Left renal cortex interstitium (tissue), 4 donors: ENCODE measurements at places on chromosomes 11 and 22. TPM values are rescaled to one million over a fixed set of nuclear protein-coding genes. Genes with fewer than 3 reads are reported as not detected.

OR56A1 gene
- not detected for polyA plus RNA-seq

BTG4 gene
- polyA plus RNA-seq, result not detected

- DNase-seq, result no peak
These were observed 1.8 kb upstream of the MS4A15 start for GRCh38 chr11:60754887-60755286.

GRCh38 chr11:60563553-60564235 is 48.5 kb downstream of the MS4A13 start:
- DNase-seq, result no peak

DNA sequence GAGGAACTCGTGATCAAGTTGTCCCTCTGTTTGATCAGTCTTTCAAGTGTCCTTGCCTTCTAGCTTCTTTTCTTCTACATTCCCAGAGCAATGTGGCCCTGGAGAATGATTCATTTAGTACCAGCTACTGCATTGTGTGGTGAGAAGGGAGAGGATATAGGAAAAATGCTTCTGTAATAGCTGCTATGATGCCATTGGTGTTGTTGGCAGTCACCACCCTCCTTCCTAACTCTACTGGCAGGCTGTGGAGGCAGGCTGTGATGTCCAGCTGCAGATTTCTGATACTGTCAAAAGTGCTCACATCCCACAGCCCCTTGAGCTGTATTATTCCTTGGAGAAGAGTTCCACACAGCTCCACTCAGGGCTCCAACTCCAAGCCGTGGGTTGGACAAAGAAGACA is 52.8 kb downstream of the ENDOD1 start:
- no peak for DNase-seq

DNA sequence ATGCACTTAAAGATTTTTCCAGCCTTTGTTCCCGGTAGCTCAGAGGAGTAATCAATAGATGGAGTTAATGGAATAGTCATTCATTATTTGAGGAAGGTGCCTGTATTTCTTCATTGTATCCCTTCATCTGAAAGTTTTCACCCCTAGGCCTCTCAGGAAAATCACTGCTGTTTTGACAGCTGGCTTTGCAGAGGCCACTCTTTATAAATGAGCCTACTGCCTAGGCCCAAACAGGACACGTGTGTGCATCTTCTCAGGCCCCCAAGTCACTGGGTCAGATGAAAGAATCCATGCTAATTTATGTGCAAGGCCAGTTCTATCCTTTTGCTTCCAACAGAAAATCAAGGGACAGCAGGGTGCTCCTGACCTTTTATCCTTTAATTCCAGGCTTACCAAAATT is 76.8 kb downstream of the MPPED2 start:
- DNase-seq, result no peak

- DNase-seq, result no peak
These were observed 9.4 kb upstream of the TRIM29 start for GRCh38 chr11:120147094-120147949.

DNA sequence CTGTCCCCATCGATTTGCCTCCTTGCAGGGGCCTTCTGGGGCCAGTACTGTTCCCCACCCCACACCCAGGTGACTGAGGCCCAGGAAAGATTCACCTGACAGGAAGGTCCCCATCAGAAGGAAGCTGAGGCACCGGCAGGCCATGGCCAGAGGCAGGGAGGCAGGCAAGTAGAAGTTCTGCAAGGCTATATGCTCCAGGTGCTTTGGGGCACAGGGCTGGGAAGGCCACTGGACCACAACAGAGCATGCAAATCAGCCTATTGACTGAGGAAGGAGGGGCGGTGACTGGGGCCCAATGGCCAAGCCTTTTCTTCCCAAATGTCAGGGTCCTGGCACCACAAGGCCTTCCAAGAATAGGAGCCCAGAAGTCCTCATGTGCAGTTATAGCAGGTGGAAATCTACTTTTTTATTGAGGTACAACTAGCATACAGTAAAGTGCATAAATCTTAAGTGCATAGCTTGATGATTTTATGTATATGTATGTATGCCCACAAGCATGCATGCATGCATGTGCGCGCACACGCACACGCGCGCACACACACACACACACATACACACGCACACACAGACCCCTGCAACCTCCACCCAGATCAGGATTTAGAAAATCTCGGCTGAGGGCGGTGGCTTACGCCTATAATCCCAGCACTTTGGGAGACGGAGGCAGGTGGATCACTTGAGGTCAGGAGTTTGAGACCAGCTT is at the start of gene VPREB3:
VPREB3 (minus strand) TSS at position 206 of the 700 bp plus-strand sequence; CDS start at position 144, 62 bp downstream.
- DNase-seq, result no peak

FOLR1 gene
- 52.6 TPM for polyA plus RNA-seq

GRCh38 chr11:45960387-45961095 is 38.1 kb downstream of the LARGE2 start:
- DNase-seq, result no peak

CATSPER1 gene
- polyA plus RNA-seq, result not detected

DNA sequence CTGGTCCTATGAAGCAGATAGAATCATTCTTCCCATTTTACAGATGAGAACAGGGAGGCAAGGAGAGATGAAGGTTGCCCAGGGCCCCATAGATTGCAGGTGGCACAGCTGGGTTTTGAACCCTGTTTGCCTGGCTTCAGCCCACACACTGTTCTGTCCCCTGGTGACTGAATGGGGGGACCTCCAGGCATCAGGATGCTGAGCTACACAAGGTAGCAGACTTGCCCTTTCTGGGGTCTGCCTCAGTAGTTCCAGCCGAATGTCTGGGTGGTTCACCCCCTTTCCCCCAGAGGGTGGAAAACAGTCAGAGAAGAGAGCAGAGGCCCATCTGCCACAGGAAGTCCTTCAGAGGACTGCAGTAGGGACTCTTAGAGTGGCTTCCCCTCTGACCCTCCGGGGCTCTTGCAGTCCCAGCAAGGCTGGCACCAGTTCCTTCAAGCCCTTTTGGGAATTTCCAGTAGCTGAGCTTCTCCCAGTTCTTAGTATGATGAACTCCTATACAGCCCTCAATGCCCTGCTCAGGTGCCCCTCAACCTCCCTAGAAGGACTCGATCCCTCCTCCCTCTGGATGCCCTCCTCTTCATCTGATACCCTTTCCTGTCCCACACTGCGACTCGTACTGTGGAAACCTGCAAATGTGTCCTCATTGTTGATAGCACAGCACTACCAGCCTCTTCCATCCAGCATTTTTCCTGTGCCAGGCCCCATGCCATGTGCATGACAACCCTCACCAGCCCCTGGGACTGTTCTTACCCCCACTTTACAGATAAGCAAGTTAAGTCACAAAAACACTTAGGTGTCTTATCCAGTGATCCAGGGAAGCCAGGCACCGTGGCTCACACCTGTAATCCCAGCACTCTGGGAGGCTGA is 82.8 kb downstream of the IGLL1 start:
- DNase-seq, result no peak

DNA sequence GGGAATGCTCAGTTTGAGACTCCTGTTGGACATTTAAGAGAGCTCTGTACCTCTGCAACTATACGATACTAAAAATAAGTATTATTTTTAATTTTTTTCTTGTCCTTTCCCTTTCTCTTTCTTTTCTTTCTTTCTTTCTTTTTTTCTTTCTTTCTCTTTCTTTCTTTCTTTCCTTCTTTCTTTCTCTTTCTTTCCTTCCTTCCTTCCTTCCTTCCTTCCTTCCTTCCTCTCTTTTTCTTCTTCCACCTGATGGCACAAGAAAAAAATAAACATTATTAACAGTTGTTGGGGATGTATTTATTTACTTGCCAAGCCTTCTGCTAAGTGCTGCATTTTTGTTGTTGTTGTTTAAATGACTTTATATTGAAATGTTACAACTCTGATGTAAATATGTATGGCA is 39.5 kb downstream of the GRAMD1B start:
- DNase-seq, result no peak

PTGDR2 gene
- polyA plus RNA-seq, result 0.39 TPM

GRCh38 chr11:61659413-61660196 is 20.6 kb upstream of the DAGLA start:
- no peak for DNase-seq

- DNase-seq, result no peak
These were observed 97.1 kb downstream of the CD44 start for GRCh38 chr11:35235936-35236666.

DNA sequence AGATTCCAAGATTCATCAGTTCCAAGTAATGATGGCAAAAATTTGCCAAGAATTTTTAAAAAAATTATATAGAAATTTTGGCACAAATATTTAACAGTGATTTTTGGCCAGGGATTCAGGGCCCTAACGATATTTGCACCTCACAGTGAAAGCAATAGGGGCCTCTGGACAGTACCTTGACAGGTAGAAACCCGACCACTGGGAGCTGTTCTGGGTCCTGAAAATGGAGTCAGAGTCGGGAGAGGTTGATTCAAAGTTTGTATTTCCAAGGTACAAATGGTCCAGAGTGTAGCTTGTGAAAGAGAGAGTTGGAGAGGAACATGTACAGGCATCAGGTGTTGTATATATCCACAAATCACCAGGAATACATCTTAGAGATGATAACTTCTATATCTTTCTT is 41.6 kb downstream of the MRGPRX2 start:
- no peak for DNase-seq

- DNase-seq, result peak; percentile 6
These were observed 703.0 kb downstream of the JRKL start for GRCh38 chr11:97092823-97093222.

INPP5J gene
- 5.7 TPM for polyA plus RNA-seq

GRCh38 chr22:23363683-23364082 is 183.4 kb downstream of the BCR start:
- DNase-seq, result no peak

DNA sequence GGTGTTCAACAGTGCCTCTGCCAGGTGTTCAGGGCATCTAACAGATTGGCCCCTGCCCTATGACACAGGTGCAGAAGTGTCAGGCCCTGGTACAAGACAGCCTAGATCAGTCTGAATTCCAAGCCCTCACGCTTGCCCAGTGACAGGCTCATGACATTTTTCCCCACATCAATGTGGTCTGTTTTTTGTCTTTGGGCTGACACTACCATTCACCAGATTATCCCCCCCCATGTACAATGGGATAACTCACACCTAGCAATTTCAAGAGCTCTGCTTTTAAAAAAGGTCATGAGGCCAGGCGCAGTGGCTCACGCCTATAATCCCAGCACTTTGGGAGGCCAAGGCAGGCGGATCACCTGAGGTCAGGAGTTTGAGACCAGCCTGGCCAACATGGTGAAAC is 155.5 kb upstream of the PITPNB start:
- no peak for DNase-seq

GRCh38 chr11:92810423-92811064 is 158.9 kb upstream of the MTNR1B start:
- DNase-seq, result no peak

GRCh38 chr22:43978558-43978957 is 23.3 kb downstream of the SAMM50 start:
- DNase-seq, result no peak

- no peak for DNase-seq
These were observed 144.0 kb downstream of the GRIK4 start for GRCh38 chr11:120655589-120655988.

RNASEH2C gene
- polyA plus RNA-seq, result 62.5 TPM

NRXN2 gene
- polyA plus RNA-seq, result 11.7 TPM

DNA sequence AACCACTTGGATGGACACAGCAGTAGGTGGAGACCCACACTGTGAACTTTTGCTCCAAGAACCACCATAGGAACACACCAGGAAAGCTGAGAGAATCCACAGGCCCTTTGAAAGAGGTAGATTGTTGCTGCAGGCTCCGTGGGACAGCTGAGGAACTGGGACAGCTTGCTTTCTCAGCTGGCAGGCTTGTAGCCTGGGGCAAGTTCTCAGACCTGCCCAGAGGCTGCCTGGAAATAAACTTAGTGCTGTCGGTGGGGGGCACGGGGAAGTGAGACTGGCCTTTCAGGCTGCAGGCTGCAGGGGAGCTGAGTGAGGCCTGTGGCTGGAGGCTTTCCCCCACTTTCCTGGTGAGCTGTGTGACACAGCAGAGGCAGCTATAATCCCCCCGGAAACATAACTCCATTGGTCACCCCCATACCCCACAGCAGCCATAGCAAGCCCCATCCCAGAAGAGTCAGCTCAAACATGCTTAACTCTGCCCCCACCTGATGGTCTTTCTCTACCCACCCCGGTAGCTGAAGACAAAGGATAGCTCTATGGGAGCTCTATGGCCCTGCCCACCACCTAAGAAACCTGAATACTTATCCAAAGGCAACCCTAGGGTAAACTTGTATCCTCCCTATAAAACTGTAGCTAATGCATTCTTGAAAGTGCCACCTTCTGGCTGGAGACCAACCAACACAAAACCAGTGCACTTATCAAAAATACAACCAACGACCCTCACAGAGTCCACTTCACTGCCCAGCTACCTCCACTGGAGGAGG is 21.4 kb upstream of the ACRV1 start:
- no peak for DNase-seq

C11orf42 gene
- polyA plus RNA-seq, result 2.6 TPM

DNA sequence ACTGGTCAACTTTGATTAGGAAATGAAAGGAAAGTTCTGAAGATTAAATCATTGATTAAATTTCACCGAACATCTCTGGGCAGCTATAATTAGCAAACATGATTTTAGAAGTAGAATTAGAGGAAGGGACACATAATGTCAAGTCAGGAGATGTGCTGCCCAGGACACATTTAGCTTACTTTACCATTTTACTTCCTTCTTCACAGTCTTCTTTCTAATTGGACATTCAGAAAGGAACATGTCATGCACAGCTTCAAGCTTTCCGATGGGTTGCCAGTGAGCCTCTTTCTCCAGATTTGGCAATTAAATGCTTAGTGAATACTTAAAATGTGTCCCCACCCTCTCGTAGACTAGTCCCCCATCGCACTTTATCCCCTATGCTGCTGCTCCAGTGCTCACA is 234.7 kb downstream of the FAM76B start:
- no peak for DNase-seq

KDM4D gene
- 1.9 TPM for polyA plus RNA-seq

- no peak for DNase-seq
These were observed 1.6 kb upstream of the EHBP1L1 start for GRCh38 chr11:65574109-65574810.

- DNase-seq, result no peak
These were observed 15.7 kb upstream of the VPREB1 start for GRCh38 chr22:22228921-22229320.

DNA sequence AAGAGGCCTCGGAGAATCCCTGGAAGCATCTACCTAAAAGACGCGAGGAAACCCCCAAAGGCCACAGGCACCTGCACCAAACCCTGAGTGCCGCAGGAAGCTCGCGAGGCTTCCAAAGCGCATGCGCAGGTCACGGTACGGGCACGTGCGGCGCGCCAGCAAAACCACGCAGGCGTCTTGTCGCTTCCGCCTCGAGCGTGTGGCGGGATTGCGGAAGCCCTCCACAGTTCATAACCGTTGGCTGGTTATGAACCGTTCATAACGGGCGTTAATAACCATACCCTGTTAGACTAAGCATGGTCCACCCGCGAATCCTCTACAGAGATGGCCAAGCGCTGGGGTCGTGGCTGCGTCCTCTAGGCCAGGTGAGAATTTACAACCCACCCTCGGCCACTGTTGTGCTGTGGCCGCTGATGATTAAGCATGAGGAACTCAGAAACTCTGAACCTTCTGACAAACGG is 46.4 kb downstream of the MORC2 start:
- peak; percentile 33 for DNase-seq

CD151 gene
- polyA plus RNA-seq, result 233 TPM
